Thoracic aorta (tissue), 2 donors: ENCODE measurements at places on chromosomes 2 and 18.
A peak's percentile ranks its signal among the peaks of the same experiment; 100 is the strongest.

DNA sequence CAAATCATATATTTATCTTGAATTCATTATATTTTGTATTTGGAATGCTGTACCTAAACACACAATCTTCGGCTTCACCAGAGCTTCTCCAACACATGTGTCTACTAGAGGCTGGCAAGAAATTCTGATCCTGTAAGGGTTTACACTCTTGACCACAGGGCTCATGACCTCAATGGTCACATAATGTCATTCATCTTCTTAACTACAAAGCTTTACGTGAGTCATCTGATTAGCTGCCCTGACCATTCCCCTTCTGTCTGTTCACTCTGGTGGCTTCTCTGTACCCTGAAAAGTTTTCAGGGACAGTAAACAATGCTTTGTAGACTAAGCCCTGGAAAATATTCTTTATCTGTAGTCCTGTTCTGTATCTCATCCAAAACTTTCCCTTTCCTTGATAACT is 423.9 kb downstream of the CMPK2 start:
- DNase-seq, result no peak

GRCh38 chr18:45553723-45554388 is 61.4 kb upstream of the SLC14A2 start:
- no peak for DNase-seq

GRCh38 chr2:62505109-62505749 is 766 bp downstream of the TMEM17 start:
- no peak for DNase-seq

DNA sequence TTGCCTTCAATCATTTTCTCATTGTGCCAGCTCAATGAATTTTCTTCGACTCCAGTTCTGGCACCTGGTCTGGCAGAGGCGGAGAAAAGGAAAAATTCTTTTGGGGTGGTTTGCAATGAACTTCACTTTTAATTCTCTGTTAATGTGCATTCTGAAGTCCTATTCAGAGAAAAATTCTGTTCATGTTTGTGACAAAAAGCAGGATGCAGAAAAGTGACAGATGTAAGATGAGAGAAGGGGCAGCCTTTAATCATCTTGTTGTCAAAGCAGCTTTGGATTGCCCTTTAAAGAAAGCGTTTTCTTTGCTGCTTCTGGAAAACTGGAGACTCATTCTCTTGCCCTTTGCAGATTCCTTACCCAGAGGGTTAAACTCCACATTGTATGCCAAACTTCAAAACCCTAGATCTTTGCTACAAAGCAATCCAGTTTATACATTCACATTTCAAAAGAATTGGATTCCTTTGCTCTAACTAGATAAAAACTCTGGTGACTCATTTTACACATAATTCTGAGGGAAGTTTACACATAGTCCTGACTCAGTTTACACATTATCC is 94.6 kb upstream of the CAVIN2 start:
- no peak for DNase-seq

DNA sequence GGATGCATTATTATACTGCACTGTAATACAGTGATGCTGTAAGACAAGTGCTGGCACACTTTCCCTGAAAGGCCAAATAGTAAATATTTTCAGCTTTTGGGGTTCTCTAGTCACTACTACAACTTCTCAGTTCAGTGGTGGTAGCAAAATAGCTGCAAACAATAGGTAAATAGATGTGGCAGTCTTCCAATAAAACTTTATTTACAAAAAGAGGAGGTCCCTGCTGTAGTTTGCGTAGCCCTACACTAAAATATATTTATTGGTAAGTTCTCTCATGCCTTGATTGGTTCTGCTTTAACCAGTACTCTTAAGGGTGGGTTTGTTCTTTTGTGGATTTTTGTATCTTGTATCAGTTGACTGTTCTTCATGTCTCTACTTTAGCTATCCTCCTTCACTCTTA is 7.8 kb downstream of the GLS start:
- no peak for DNase-seq

GRCh38 chr2:216371721-216372702 is at the start of gene MARCHF4:
MARCHF4 (minus strand) TSS chr2:216372483; CDS start chr2:216370260, 2,223 bp downstream.
- DNase-seq, result peak; percentile 18

- DNase-seq, result no peak
Measured at GRCh38 chr2:15145046-15145817, 415.9 kb downstream of the NBAS start.

DNA sequence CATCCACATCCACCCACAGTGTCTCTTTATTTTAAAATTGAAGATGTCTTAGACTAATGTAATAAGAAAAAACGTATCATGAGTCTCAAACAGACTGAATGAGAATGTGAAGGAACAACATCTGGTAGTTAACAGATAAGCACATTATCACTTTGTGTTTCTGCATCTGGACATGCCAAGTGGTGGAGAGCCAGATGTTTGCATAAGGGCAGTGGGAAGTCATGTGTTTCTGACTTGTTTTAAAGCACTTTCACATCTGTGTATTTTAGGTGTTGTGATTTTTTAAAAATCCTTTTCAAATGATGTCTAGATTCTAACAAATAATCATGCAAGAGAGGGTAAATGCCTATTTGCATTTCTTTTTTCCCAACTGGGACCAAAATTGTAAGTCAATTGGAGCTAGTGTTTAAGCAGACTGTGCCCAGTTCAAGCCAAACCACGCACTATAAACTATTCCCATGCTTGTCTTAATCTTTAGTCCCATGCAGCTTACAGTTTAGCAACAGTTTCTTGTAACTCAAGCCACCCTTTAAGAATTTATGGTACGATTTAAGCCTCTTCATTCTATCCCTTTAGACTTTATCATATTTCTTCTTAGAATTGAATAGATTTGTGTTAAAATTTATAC is 272.7 kb upstream of the DOK6 start:
- DNase-seq, result no peak

GRCh38 chr2:11417946-11418585 is 47.9 kb downstream of the E2F6 start:
- DNase-seq, result no peak

GRCh38 chr2:143440411-143441012 is 311.3 kb downstream of the ARHGAP15 start:
- no peak for DNase-seq

GRCh38 chr2:43032213-43033015 is 194.0 kb downstream of the ZFP36L2 start:
- no peak for DNase-seq

DNA sequence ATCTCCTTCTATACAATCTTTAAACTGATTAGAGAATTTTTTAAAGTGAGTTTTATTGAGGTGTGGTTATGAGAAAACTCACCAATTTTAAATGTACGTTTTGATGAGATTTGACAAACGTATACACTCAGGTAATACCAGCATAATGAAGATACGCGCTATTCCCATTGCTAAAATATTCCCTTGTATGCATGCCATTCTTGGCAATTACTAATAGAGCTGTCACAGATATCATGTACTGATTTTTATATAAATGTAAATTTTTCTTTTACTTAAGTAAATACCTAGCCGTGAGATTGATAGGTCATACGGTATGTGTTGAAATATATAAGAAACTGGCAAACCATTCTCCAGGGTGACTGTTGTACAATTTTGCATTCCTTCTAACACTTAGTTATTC is 384.7 kb downstream of the PTH2R start:
- DNase-seq, result no peak

DNA sequence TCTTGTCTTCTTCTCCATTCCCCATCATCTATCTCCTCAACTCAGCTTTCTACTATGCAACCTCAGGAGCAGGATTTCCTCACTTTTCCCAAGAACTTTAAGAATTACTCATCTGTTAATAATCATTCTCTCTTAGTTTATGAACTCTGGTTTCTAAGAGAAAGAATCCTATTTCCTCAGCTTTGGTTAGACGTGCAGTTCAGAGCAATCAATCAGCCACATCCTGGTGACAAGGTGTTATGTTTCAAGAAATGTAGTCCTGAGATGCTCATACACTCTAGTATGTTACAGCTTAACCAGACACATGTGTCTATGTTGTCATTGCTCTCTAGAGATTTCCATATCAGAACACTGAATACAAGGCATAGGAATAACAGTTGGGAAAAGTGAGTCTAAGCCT is 277.9 kb downstream of the MBD2 start:
- DNase-seq, result no peak

- DNase-seq, result no peak
Measured at GRCh38 chr18:76495006-76495370, at the start of gene ZNF516. ZNF516 (minus strand) TSS chr18:76495242; CDS start chr18:76443054, 52,188 bp downstream.

GRCh38 chr2:146366276-146366675 is 1478.6 kb upstream of the ACVR2A start:
- no peak for DNase-seq

DNA sequence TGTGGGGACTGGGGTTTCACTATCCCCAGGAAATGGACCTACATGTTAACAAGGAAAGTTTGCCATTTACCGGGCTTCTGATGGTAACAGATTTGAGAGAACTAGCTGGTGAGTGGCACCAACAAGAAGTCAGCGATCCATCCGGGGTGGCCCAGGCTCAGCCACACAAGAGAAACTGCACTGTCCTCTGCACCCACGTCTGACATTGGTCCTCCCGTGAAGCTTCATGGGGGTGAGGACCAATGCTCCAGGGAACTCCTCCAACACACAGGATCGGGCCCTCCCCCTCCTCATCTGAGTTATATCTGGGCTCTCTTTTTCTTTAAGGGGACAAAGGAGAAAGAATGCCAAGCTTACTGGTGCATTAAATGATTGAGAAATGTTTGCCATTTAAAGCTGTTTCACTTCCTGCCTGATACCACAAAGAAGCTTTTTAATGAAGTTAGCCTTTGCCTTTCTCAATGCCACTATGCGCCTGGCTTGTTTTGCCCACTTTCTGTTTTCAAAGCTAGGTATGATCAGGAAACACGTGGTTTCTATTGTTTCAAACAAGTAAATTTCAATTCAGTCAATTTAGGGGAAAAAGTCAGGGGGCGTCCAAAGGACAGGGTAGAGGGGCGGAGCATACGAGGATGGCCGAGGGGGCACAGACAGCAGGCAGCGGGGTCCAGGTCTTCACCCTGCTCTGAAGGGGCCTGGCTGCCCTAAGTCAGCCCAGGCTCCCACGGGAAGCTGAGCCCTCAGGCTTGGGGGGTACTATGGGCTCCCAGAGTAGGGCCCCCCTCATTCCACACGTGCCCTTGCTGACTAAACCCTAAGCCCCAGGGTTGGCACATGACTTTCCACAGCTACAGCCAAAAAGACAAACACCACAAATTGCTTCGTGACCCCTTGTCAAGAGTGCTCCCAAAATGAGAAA is 204.0 kb upstream of the ID2 start:
- no peak for DNase-seq

GRCh38 chr18:29383311-29384273 is 1206.7 kb upstream of the CDH2 start:
- no peak for DNase-seq

DNA sequence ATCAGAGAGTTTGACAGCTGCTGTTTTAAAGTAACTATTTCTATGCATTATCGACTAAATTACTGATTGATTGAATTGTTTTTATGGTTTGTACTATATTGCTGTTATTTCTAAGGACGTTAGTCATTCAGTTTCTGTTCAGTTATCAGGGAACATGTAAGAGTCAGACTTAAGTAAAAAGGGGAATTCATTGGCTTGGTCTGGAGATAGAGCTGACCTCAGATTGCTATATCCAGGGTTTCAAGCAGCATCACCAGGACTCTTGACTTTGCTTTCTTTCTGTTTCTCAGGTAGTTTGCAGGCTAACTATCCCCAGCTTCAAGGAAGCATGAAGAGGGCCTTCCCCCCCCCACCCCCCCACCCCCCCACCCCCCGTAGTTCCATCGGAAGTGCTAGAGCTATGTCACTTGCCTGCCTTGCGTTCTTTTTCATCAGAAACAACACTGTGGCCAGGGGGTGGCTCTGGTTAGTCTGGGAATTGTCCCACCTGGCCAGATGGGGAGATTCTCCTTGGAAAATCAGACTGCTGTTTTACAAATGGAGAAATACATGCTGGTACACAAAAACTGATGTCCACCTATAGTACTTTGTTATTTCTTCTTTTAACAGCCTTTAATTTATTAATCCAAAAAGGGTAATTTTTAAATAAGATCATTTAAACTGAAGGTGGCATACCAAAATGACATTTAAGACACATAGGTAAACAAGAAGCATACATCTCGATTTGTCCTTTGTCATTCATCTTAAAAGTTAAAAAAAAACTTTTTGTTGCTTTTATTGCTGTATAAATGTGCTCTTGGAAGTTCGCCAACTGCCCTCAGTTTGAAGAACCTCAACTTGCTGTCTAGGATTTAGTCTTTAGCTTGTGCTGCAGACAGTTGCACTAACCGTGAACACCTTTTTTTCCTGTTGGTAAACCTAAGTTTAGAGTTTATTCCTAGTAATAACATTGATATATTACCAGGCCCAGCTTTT is 9.4 kb downstream of the SMAD4 start:
- DNase-seq, result no peak

DNA sequence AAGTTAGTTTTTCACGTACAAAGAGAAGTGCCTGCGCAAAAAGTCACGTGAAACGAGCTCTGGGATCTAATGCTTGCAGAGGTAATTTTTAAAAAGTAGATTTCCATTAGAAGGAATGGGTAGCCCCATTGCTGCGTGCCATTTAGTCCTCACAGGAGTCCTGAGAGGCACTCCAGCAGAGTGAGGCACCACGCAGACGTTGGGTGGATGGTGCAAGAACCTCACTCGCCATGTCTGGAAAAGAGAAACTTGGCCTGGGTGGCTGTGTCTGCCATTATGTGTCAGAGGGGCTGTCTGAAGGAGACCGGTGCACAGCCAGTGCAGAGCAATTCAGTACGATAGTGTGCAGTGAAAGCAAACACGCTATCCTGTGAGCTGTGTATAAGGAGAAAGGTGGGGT is 1.8 kb upstream of the HDAC4 start:
- DNase-seq, result no peak

DNA sequence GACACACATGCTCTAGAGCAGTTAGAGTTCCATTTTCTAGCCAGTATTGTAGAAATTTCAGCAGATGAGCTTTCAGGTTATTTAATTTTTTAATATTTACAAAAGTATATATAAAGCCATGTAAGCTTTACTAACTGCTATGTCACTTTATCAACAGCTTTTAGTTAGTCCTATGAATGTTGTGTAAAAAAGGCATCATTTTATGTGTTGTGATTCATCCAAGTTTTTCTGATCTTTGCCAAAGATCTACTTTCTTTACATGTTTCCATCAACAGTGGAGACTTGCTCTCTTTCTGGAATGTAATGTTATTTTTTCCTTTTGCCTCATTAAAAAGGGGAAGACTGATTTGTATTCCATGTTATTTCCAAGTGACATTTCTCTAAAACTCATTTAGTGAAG is 125.2 kb upstream of the TFPI start:
- DNase-seq, result no peak

DNA sequence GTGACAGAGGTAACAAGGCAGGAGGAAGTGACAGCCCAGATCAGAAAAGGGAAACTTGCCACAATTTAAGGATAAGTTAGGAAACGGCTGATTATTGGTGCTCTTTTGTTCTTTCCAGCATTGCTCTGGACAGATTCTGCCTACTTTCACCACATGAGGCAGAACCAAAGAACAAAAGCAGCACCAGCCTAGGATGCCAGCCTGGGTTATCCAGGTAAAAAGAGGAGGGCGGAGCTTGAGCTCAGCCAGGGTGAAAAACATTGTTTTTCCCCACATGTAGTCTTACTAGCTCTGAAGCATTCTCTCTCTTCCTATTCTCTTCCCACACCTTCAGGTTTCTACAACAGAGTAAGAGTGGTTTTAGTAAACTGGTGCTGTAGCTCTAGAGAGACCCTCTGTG is 300.5 kb downstream of the TMX3 start:
- no peak for DNase-seq
